ENCODE measurements at places on chromosomes 7 and 10. TPM values are rescaled to one million over a fixed set of nuclear protein-coding genes. Genes with fewer than 3 reads are reported as not detected.

CLDN4 gene
- total RNA-seq: 0.94 TPM

WNT16 gene
- 0.12 TPM for total RNA-seq

RAPGEF5 gene
- total RNA-seq: 67.5 TPM

OR2A1 gene
- not detected for total RNA-seq

NRG3 gene
- 3.9 TPM for total RNA-seq

GRCh38 chr10:72875250-72876055, 18.1 kb upstream of the OIT3 start:
- no peak for DNase-seq

- no peak for DNase-seq
These were observed 217.2 kb downstream of the REEP3 start for GRCh38 chr10:63738410-63738809.

DNA sequence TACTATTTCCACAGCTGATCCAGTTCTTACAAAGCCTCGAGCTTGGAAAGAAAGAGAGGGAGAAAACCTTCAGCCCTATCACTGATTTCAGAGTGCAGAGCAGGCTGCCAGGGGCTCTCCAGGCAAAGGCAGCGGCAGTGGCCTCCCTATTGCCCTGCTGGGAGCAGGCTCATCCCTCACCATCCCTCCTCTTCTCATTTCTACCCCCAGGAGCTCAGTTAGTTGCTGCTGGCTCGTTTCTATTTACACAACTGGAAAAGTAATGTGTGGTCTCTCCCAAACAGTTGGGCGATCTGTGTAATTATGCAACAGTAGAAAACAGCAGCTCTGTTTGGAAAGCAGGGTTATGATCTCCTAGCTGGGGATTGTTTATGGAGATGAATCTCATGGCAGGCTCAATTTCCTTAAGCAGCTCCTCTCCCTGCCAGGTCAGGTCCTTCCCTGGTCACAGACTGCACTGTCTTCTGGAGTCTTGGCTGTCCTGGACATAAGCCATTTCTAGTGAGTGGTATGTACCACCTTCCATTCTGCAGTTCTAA, 28.7 kb upstream of the TNS3 start:
- DNase-seq: no peak

GRCh38 chr10:108598320-108598695, 1325.0 kb downstream of the XPNPEP1 start:
- no peak for DNase-seq

GRCh38 chr7:21704359-21704758, 161.5 kb downstream of the DNAH11 start:
- no peak for DNase-seq

- DNase-seq: peak; percentile 8
These were observed 126.6 kb downstream of the TRRAP start for GRCh38 chr7:99004781-99005500.

- DNase-seq: no peak
These were observed 23.9 kb downstream of the SLC18A2 start for GRCh38 chr10:117264782-117265181.

DNA sequence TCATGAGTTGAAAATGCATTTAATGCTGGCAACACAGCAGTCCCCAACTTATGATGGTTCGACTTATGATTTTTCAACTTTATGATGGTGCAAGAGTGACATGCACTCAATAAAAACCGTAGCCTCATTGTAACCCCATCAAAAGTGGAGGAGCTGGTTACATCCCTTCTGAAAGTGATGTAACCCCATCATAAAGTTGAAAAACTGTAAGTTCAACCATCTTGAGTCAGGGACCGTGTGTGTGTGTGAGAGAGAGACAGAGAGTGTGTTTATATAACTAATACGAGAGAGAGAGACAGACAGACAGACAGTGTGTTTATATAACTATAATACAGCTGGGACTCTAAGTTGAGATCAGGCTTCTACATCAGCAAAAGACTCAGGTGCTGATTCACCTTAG, 21.0 kb downstream of the ANXA11 start:
- no peak for DNase-seq

DNA sequence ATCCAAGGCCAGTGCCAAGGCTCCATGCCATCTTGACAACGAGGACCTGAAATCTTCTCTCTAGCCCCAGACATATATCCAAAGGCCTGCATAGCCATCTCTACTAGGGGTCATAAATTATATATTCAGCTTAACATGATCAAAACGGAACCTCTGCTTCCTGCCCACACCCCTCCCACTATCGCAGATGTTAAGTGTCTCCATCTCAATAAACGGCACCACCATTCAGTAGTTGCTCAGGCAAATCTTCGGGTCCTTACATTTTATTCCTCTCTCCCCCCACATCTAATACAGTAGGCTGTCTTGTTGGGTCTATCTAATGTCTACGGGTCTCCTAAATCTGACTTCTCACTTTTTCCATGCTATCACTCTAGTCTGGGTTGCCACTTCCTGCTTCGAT, 201.1 kb upstream of the PLXNA4 start:
- DNase-seq: no peak

- DNase-seq: no peak
These were observed 506.6 kb upstream of the POT1 start for GRCh38 chr7:125436220-125436619.

GRCh38 chr7:28018020-28018419, 162.6 kb downstream of the JAZF1 start:
- DNase-seq: no peak

DNA sequence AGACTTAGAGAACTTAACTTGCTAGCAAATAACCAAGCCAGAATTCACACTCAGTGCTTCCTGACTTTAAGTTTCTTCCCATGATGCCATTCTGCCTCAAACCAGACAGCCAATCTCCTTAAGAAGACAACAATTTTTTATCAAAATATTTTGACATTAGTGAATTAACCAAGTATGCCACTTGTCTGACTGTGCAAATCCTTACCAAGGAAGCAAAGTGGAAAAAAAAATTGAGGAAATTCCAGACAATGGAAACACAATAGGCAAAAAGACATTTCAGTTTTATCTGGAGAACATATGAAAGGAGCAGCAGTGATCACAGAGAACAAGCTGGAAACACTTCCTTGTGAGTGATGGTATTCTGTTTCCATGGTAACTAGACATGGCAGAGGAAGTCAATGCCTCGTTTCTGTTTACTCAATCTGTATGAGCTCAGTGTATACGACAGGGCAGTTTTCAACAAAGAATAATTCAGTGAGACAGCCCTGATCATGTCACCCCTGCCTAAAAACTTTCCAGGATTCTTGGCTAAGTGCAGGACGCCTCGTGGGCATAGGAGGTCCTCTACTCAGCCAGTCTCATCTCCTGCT, 114.2 kb downstream of the DYNC1I1 start:
- no peak for DNase-seq

DNA sequence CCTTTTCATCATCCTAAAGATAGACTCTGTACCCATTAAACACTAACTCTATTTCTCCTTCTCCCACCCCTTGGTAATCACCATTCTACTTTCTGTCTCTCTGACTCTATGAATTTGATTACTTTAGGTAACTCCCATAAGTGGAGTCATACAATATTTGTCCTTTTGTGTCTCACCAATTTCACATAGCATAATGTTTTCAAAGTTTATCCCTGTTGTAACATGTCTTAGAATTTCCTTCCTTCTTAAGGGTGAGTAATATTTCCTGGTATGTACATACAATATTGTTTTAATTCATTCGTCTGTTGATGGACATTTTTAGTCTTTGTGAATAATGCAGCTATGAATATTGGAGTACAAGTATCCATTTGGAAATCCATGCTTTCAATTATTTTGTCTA, 50.9 kb upstream of the CDCA7L start:
- DNase-seq: no peak

GRCh38 chr10:77609781-77610272, 27.8 kb downstream of the KCNMA1 start:
- no peak for DNase-seq
